Esophagus squamous epithelium (tissue), 5 donors: ENCODE measurements at places on chromosomes 3 and 15. TPM values are rescaled to one million over a fixed set of nuclear protein-coding genes. Genes with fewer than 3 reads are reported as not detected.
A peak's percentile ranks its signal among the peaks of the same experiment; 100 is the strongest.

DNA sequence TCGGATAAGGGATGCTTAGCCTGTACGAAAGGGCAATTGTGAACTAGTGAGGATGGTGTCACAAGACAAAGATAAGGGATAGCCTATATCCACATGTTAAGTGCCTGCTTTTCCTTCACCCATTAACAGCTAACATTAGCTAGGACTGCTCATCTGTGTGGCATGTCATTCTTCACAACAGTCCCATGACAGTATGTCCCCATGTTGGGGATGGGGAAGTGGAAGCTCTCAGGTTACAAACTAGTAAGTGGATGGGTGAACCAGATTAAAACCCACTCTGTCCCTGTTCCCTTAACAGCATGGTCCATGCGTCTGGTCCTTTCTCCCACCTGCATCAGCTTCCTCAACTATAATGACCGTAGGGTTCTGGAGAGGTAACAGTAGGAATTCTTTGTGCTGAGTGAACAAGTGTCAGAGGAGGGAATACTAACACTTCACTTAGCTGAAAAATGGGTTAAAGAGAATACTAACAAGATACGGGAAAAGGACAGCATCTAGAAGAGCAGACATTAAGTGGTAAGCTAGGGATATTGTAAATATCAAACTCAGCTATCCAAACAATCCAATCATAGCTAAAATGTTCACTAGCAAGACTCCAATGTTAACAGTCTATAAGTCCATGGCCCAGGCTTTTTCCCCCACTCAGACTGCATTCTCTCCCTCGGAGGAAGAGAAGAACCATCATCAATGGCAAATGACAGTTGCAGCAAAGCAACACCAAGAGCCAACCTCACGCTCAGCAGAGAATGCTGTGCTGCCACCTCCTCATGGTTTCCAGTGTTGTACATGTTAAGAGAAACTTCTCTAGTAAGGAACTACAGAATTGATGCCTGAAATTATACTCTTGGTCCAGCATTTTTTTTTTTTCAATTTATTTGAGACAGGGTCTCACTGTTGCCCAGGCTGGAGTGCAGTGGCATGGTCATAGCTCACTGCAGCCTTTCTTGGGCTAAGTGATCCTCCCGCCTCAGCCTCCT, 5.0 kb downstream of the RPLP1 start:
- H3K36me3 ChIP-seq: peaks cover 38% of the 10 kb centered on the region
- peaks cover 13% of the 10 kb centered on the region for H3K4me1 ChIP-seq
- H3K27ac ChIP-seq: no peak overlapping the region
- DNase-seq: no peak
- no peaks in the 10 kb centered on the region for H3K27me3 ChIP-seq

- no peak for DNase-seq
- no peaks in the 10 kb centered on the region for H3K36me3 ChIP-seq
- no peaks in the 10 kb centered on the region for H3K27me3 ChIP-seq
- H3K4me1 ChIP-seq: peaks cover 80% of the 10 kb centered on the region
- no peak overlapping the region for H3K4me3 ChIP-seq
- H3K27ac ChIP-seq: peak overlapping the region; percentile 66
These were observed 65.7 kb downstream of the SLC12A8 start for GRCh38 chr3:125146626-125147490.

DNA sequence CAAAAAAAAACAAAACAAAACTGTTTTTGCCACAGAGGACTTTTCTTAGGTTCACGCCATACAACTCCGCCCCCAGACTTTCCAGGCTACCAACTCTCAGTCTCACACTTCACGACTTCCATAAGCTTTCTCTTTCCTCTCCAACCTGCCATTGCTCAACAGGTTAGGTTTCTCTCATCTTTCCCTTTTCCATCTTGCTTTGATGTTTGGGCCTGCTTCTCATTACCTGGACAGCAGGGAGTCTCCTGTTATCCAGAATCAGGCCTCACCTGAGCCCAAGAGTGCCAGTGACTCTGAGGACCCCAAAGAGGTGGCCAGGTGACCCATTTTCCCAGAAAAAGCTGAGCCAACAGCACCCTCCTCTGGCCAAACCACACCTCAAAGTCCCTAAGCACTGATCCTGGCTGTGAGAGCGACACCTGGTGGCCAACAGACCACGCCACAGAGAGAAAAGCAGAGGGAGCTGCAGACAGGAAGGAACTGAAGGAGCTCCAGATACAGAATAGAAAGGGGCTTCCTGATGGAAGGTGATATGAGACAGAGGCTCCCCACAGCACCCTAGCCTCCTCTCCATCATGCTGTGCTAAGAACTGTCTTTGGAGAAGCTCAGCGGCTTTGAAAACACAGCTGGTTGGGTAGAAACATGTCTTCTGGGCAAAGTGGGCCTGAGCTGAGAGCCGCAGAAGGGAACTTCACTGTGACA, 4.0 kb downstream of the CCDC51 start:
- no peak for DNase-seq
- H3K27ac ChIP-seq: peak overlapping the region; percentile 96
- peaks cover 60% of the 10 kb centered on the region for H3K4me1 ChIP-seq
- H3K27me3 ChIP-seq: no peaks in the 10 kb centered on the region

GRCh38 chr3:165503825-165504224, 307.6 kb upstream of the SLITRK3 start:
- H3K4me1 ChIP-seq: no peaks in the 10 kb centered on the region
- no peaks in the 10 kb centered on the region for H3K36me3 ChIP-seq
- H3K27ac ChIP-seq: no peak overlapping the region
- no peaks in the 10 kb centered on the region for H3K27me3 ChIP-seq
- H3K4me3 ChIP-seq: no peak overlapping the region

DNA sequence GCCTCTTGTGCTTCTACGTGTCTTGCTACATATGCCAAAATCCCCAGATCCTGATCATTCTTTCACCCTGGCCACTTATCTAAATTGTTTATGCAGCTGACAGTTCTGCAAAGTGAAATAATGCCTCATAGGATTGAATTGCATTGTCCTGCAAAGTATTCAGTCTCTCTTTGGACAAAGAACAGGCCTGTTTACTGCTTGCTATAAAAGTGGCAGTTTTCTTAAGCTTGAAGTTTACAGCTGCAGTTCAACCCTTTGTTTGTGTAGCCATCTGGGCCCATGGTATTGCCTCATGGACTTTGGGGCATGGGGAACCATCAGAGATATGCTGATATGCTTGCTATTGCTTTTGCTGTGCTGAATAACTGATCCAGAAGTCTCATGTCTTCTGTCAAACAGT, 523.2 kb downstream of the OTOL1 start:
- H3K4me1 ChIP-seq: no peaks in the 10 kb centered on the region
- no peak overlapping the region for H3K27ac ChIP-seq
- no peaks in the 10 kb centered on the region for H3K27me3 ChIP-seq
- DNase-seq: no peak
- no peaks in the 10 kb centered on the region for H3K36me3 ChIP-seq

- H3K27ac ChIP-seq: no peak overlapping the region
- no peaks in the 10 kb centered on the region for H3K4me1 ChIP-seq
- no peak for DNase-seq
- peaks cover 8% of the 10 kb centered on the region for H3K27me3 ChIP-seq
- H3K4me3 ChIP-seq: no peak overlapping the region
These were observed 25.0 kb downstream of the RNU5B-1 start for GRCh38 chr15:65329288-65329983.

Gene CHL1
- 29.3 TPM for total RNA-seq

GRCh38 chr3:169041677-169042171, 621.8 kb downstream of the MECOM start:
- H3K36me3 ChIP-seq: no peaks in the 10 kb centered on the region
- H3K27me3 ChIP-seq: no peaks in the 10 kb centered on the region
- no peak for DNase-seq
- H3K27ac ChIP-seq: no peak overlapping the region
- H3K4me3 ChIP-seq: no peak overlapping the region

DNA sequence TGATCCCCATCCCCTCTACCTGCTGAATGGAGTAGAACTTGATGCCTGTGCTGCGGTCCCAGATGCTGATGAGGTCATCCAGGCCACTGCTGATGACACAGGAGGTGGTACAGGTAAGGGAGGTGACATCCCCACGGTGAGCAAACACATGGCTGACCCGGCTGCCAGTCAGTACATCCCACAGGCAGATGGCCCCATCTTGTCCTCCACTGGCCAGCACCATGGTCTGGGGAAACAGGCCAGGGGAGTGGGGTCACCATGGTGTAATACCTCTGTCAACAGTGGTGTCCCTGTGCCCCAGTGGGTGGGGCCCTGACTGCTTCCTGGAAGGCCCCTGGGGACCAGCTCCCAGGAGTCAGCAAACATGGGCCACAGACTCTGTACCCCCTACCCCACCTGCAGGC, 33.3 kb downstream of the PTPN23 start:
- H3K27me3 ChIP-seq: no peaks in the 10 kb centered on the region
- no peaks in the 10 kb centered on the region for H3K4me1 ChIP-seq
- H3K4me3 ChIP-seq: no peak overlapping the region
- no peak for DNase-seq
- no peak overlapping the region for H3K27ac ChIP-seq
- peaks cover 69% of the 10 kb centered on the region for H3K36me3 ChIP-seq

Gene DOCK3
- total RNA-seq: 1.0 TPM

Gene PDIA3
- total RNA-seq: 155 TPM

Gene STRIT1
- not detected for total RNA-seq

GRCh38 chr15:49843725-49844124, 222.9 kb downstream of the DTWD1 start:
- no peak overlapping the region for H3K4me3 ChIP-seq
- no peaks in the 10 kb centered on the region for H3K27me3 ChIP-seq
